ENCODE measurements at places on chromosomes 2 and 18.
A peak's percentile ranks its signal among the peaks of the same experiment; 100 is the strongest.

GRCh38 chr2:67954093-67954748 lies 108.6 kb downstream of the C1D start:
- no peak for DNase-seq

GRCh38 chr2:207490441-207490840 lies 39.3 kb upstream of the CREB1 start:
- no peak for DNase-seq

- no peak for DNase-seq
These were observed 580.4 kb upstream of the ZEB2 start for GRCh38 chr2:145100301-145100700.

- DNase-seq = peak; percentile 87
These were observed 42.5 kb downstream of the CPO start for GRCh38 chr2:206981739-206982340.

GRCh38 chr18:75063196-75063595 lies 145.7 kb downstream of the PTGR3 start:
- no peak for DNase-seq

DNA sequence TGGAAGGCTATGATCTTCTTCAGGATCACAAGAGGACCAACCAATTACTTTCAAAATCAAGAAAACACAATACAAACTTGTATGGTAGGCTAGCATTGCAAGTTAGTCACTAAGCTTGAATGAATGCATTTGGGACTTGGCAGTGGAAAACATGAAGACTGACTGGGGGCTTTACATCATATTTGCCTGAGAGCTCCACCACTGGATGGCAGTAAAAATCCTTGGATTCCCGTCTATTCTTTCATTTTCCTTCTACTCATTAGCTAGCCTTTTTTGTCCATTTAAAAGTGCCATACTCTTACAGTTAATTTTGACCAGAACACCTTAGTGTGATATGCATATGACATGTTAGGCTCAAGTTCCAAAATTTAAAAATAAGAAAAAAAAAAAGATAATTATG lies 63.5 kb upstream of the RASGRP3 start:
- no peak for DNase-seq

DNA sequence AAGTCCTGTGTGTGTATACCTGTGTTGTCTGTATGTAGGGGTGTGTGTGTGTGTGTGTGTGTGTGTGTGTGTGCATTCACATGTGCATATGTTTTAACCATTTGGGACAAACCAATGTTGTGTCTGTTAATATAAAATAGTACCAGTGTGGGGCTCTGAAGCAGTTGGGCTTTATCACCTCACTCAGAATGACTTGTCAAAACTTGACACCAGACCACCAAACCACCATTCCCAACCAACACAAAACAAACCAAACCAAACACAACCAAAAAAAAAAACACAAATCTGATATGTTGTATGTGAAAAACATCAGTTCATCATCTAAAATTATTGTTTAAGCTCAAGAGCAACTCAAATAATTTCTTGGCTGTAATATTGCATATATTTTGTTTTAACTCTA lies 42.1 kb downstream of the CALCRL start:
- DNase-seq = no peak

DNA sequence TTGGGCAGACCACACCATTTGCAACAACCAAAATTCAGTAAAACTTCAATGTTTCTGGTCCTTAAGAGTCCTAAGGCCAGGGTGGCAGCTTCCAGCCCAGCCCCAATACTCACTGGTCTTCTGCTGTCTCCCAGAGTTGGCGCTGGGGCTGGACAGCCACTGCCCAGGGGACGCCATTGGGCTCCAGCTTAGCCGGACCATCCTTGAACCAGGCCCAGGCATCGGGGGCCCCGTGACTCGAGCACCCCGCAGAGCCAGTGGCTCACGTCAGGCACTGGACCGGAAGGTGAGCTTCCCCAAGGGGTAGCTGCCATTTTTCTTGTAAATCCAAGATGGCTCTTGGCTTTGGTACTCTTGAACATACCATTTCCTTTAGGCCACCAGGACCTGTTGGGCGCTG lies 21.8 kb downstream of the SNED1 start:
- DNase-seq = no peak

GRCh38 chr18:74892066-74892627 lies 294.5 kb downstream of the ZNF407 start:
- no peak for DNase-seq

DNA sequence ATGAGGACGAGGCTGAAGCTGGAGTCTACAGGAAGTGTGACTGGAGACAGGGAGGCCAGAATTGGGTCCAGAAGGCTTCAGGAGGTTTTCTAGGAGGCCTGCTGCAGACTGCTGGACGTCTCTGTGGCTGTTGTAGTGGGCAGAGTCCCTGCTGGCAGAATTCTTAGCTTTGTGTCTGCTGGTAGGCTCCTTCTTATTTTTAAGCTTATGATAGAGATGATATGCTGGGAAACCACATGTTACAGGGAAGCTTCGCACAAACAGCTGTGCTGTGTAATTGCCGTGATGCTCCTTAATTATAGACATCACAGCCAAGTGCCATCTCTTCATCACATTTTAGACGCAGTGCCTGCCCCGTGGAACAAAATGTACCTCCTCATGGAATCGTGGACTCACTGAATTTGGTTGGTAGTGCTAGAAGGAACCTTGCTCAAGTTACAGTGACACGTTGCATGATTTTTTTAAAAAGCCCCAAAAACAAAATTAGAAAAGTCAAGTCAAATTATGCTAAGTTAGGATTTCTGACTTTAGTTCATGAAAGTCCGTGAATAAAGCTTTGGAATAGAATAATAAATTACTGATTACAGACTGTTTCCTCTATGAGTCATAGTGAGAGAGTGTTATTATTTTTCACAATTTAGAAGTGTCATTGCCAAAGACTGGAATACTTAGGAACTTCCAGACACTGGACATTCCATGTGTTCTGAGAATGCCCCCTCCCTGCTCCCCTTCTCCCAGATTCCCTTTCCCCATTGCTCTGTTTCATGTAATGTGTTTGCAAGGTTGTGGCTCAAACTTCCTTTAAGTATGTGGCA lies 144.1 kb downstream of the FHOD3 start:
- no peak for DNase-seq

DNA sequence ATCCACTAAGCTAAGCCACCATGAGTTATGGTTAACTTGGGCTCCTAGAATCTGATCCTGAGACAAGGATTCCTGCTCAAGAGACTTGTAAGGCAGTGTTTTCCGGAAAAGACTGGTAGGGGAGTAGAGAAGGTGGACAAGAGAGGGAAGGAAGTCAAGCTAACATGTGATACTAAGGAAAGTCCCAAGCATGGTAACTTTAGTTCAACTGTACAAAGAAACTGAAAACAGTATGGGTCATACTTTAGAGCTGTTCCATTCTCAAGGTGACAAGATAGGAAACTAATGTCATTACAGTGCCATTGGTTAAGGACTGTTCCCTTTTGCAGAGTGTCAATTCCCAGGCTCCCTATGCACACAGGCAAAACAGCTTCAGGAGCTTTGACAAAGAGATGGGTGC lies 5.8 kb downstream of the MYO5B start:
- DNase-seq = no peak

All from ELF-1 (cell line).